ENCODE measurements at places on chromosomes 7 and 10.

- DNase-seq, result no peak
Observed at GRCh38 chr7:3551536-3551935, 250.5 kb downstream of the SDK1 start.

DNA sequence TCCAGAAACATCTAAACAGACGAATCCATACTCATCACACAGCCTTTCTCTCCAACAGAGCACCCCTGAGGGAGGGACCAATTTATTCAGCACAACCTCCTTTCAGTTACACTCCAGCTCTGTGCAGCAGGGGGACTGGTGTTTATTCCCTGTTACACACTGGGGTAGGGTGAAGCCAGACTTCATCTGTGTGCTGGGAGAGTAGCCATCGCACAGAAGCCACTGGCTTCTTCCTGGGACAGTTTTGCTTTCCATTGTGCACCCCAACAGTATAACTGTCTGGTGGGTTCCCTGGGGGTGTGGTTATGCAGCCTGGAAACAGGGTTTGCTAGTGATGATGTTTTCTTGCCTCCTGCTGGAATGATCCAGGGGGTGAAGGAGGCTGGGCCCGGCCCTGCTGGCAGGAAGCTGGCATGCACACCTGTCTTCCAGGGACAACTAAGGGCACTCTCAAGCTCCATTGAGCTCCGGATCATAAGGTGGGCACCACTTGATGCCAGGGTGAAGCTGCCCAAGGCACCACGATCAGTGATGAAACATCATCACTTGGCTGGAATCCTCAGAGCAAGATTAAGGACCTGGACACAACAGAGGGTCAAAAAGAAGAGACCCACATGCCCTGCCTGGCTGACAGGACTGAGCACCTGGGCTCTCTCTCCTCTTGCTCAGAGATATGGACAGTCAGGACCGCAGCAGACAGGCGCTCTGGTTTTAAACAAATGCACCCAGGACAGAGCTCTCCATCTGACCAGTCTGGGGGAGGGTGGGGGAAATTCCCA is 293.2 kb downstream of the GRID1 start:
- no peak for DNase-seq

GRCh38 chr7:91149341-91150246 is 114.6 kb upstream of the FZD1 start:
- DNase-seq, result no peak

GRCh38 chr10:71585564-71586290 is 133.9 kb downstream of the C10orf105 start:
- DNase-seq, result no peak

- no peak for DNase-seq
Observed at GRCh38 chr10:90352288-90352687, 505.6 kb downstream of the HTR7 start.

GRCh38 chr7:25289518-25289917 is 61.2 kb upstream of the NPVF start:
- no peak for DNase-seq

DNA sequence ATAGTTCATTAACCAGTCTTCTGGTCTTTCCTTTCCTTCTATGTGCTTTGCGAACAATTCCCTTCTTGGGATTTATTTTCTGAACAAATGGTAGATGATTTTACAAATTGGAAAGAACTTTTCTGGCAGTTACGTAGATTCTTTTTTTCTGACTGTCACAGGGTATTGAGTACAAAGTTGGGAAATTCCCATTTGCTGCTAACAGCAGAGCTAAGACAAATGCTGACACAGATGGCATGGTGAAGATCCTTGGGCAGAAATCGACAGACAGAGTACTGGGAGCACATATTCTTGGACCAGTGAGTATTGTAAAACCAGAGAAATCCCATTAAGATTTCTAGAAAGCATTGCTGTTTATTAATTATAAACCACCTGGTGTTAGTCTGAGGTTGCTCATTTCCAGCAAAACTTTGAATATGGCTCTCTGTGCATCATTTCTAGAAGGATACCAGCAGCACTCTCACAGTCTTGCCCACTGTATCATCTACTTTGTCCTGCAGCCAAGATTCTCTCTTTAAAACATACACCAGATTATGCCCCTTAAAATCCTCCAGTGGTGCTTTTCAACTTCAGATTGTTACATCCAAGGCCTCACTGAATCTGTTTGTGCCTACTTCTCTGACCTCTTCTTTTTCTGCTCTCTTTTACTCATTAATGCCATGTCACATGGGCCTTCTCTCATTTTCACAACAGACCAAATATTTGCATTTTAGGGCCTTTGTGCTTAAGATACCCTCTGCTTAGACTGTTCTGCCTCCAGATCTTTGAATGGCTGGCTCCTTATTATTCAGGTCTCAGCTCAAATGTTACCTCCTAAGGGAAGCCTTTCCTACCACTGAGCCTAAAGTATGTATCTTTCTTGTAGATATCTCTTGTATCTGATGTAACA is 27.0 kb downstream of the DLD start:
- no peak for DNase-seq

DNA sequence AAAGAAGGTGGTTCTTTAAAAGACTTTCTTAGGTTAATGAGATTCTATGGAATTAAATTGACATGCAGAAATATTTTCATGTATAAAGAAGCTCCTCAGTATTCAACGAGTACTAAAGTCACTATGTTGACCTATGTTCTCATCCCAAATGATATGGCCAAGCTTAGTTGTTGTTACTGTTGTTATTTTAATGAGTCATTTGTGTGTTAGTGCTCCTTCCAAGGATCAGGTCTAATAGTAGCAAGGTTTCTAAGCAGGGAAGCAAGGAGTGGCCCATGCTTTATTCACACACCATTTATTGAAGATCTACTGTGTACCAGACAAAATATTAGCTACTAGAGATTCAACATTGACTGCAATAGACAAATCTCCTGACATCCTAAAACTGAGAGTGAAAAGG is 41.9 kb downstream of the LRRN3 start:
- no peak for DNase-seq

All from stimulated activated CD8-positive, alpha-beta memory T cell treated with anti-CD3 and anti-CD28 coated beads, Interleukin-4, amount 100 ng/mL, for 1 hour (primary cell).